Aorta (tissue), 5 donors: ENCODE measurements at places on chromosomes 11 and 22. TPM values are rescaled to one million over a fixed set of nuclear protein-coding genes. Genes with fewer than 3 reads are reported as not detected.

The KRTAP5-1 gene
- total RNA-seq: not detected

The NXPE4 gene
- total RNA-seq: not detected

The IL10RA gene
- total RNA-seq: 18.3 TPM

The OR51B2 gene
- not detected for total RNA-seq

The APOL6 gene
- total RNA-seq: 12.4 TPM

The ABCG4 gene
- total RNA-seq: 0.75 TPM

The CASP4 gene
- 55.5 TPM for total RNA-seq

The NPTXR gene
- 16.5 TPM for total RNA-seq

The PHLDA2 gene
- 6.4 TPM for total RNA-seq

The ACO2 gene
- 60.7 TPM for total RNA-seq

The TNNI2 gene
- total RNA-seq: 0.81 TPM

The CRYBA4 gene
- not detected for total RNA-seq

The CST6 gene
- total RNA-seq: 6.6 TPM

The SYT7 gene
- 1.0 TPM for total RNA-seq

The LIPT2 gene
- 1.0 TPM for total RNA-seq

The SLC29A2 gene
- total RNA-seq: 3.3 TPM

The PTGDR2 gene
- total RNA-seq: 0.13 TPM

The PTPMT1 gene
- total RNA-seq: 25.6 TPM

The TRIM6 gene
- 2.1 TPM for total RNA-seq

The TH gene
- 0.45 TPM for total RNA-seq

The DDI1 gene
- total RNA-seq: not detected

The CRYBB3 gene
- 0.97 TPM for total RNA-seq

The SEC14L6 gene
- 0.13 TPM for total RNA-seq

The GUCY1A2 gene
- total RNA-seq: 7.5 TPM

The ZP1 gene
- not detected for total RNA-seq

The CCDC87 gene
- total RNA-seq: 0.19 TPM

The FAM227A gene
- 1.3 TPM for total RNA-seq

The DDT gene
- 51.6 TPM for total RNA-seq

The FAR1 gene
- total RNA-seq: 81.8 TPM

The TRIM49B gene
- total RNA-seq: not detected

The BTBD18 gene
- total RNA-seq: not detected

The PDGFB gene
- 20.7 TPM for total RNA-seq
